ENCODE measurements at places on chromosomes 6 and 20.

DNA sequence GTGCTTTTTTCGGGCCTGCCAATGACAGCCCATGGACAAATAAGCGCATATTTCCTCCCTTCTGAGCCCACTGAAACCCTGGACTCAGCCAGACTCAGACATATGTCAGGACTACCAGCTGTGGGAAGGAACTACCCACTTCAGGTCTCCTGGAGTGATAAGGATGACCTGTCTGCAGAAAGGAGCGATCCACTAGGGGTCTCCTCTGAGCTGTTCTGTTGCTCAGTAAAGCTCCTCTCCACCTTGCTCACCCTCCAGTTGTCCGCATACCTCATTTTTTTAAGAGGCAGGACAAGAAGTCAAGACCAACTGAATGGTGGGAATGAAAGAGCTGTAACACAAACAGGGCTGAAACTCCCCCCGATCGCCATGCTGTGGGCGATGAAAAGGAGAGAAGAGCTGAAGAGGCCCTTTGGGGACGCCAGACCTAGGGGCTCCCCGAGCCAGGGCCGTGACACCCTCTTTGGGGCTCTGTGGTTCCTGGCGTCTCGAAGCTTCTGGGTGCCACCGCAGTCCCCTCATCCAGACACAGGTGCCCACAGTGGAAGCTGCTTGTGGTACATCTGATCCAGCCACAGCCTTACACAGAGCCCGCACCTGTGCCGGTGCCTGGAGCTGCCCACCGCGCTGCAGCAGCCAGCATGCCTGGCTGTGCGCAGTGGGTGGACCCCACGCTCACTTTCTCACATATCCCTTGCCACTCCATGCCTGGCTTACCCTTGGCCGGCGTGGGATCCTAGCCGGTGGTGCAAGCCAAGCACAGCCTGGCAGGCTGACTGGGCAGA, 68.8 kb downstream of the EYS start:
- no peak for DNase-seq

DNA sequence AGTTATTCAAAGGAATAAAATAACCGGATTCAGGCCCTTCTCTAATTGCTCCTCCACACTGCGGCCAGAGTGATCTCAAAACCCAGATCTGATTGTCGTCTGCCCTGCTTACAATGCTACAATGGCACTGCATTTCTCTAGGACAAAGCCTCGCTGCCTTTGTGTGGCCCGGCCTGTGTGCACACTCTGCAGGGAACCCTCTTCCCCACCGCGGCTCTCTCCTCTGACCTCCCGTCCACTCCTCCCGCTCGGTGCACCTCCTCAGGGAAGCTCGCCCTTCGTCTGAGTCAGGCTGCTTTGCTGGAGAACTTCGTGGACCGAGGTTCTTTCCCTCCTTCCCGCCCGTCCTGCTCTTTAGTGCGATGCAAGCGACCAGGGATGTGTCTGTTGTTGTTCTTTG, 101.6 kb upstream of the SNX9 start:
- no peak for DNase-seq

DNA sequence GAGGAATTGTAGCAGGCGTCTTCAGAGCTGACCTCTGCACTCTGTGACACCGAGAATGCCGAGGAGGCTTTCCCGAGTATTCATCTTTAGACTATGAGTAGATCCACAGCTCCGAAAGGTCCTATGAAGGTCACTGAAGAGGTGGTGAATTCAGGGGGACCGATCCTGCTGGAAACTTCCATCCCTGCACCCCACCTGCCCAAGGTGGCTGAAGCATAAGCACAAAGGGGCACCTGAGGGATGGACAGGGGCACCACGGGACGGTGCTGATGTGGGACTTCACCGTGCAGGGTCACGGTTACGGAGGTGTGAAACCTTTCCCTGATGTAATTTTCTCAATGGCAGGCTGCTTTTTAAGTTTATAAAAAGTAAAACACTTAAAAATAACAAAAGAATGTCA, 24.4 kb downstream of the DIDO1 start:
- no peak for DNase-seq

- no peak for DNase-seq
These were observed 1.5 kb downstream of the MTHFD1L start for GRCh38 chr6:150866991-150867501.

DNA sequence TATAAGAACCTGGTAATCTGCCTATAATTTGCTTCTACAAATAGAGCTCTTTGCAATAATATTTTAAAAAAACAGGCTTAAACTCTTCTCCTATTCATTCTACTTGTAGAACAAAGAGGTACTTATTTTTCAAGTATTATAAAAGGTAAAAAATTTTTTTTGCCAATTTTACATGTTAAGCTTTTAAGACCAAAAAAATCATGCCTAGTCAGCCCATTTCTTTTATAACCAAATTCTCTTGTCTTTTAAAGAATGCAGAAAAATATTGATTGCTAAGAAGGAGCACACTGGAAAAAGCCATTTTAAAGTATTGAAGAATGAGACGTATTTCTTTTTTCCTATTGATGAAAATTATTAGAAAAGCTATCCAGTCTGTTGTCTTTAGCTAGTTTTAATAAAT, 54.1 kb upstream of the BCLAF1 start:
- DNase-seq = no peak

DNA sequence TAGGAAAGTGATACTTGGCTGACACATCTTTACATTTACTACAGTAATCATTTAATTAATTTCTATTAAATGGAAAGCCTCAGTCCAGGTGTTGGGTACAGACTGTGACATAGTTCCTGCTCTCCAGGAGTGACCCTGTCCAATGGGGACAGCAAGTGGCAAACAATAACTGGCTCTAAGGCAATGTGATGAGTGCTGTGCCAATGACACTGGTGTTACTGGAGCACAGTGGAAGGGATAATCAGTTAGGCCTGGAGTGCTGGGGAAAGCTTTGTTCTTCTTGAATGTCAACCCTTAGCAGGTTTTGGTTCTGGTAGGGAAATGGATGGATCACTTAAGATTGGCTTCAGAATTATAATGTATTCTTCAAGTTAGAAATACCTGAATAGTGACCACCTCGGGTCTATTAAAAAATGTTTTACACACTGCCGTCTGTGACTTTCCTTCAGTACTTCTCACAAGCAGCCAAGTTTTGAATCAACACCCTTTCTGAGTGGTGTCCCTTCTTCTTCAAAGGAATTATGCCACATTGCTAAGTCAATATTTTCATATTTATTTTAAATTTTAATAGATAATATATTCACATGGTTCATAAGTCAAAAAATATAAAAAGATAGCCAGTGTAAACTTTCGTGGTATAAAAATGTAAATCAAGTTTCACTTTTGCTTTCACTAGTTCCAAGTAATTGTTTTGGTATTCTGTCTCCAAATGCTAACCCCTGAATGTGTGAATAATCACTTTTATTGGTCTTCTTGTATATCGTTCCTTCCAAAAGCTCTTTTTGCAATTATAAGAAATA, 9.6 kb downstream of the CMTR1 start:
- DNase-seq = no peak

- no peak for DNase-seq
These were observed 17.6 kb downstream of the NANP start for GRCh38 chr20:25606094-25606695.

- DNase-seq = no peak
These were observed 36.5 kb downstream of the AKAP12 start for GRCh38 chr6:151276112-151276740.

DNA sequence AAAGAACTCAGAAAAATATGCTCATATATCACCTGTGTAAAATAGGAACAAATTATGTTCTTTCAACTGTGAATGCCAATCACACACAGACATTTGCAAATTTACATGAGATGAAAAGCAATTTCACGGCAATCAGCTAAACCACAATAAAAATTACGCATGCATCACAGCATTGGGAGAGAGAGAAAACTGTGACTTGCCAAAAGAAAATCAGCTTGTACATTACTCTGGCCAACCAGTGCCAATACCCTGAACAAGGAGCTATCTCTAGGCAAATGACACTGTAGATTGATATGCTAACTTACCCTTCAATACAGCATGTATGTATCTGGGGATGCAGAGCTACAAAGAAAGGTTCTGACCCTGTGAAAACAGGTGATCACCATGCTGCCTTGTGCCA, 515.6 kb downstream of the EYS start:
- no peak for DNase-seq

- DNase-seq = no peak
These were observed 214.9 kb upstream of the CST7 start for GRCh38 chr20:24734139-24734538.

DNA sequence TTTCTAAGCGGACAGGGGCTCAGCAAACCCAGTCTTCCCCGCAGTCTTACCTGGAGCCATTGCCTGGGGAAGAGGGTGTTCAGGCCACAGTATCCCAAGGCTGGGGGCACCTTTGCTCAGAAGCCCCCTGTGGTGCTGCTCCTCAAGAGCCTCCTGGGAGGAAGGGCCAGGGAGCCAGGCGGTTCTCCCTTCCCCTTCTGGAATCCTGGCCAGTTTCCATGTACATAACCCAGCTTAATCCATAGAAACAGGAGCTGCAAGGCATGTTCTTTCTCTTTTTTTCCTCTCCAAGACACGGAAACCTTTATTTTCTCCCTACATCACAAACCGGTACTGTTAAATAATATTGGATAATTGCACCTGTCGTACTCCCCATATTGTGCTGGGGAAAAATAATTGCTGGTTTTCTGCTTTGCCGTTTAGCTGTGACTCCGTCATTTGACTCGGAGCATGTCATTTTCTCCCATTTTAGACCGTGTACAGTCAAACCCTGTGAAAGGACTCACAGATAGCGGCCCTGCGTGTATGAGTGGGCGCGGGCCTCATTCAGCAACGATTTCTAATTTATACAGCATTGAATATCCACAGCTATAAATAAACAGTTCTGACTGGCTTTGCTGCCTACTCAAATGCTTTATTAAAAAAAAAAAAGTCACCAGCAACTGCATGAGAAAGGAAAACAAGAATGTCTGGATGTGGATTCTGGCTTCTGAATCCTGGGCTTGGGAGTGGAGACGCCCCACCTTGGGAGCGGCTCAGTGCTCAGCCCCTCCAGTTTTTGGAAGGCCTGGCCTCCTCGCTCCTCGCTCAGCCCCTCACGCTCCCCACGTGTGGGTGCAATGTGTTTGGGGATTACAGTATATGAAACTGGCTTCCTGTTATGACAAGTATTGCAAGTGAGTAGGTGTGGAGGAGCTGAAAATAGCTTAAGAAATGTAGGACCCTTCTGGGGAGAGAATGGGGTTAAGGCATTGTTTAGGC, 67.3 kb downstream of the ADTRP start:
- DNase-seq = no peak

- DNase-seq = no peak
These were observed 1.1 kb upstream of the JPH2 start for GRCh38 chr20:44187772-44188709.

DNA sequence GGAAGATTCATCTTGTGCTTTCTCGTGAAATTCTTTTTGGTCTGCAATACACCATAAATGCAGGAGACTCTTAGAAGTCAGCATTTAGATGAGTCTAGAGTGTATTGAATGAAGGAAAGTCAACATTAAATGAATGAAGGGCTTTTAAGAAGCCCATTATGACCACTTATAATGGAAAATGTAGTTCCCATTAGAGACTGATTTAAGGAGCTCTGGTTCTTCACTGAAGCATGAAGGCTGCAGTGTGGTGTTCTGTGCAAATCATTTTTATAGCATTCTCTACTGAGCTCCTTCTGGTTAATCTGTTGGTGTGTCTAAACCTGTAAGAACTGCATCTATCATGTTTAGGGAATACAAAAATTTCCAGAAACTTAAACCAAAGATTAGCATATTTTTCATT, 19.7 kb downstream of the NCOA7 start:
- no peak for DNase-seq

- no peak for DNase-seq
These were observed 59.7 kb upstream of the PHACTR1 start for GRCh38 chr6:12656906-12657305.

DNA sequence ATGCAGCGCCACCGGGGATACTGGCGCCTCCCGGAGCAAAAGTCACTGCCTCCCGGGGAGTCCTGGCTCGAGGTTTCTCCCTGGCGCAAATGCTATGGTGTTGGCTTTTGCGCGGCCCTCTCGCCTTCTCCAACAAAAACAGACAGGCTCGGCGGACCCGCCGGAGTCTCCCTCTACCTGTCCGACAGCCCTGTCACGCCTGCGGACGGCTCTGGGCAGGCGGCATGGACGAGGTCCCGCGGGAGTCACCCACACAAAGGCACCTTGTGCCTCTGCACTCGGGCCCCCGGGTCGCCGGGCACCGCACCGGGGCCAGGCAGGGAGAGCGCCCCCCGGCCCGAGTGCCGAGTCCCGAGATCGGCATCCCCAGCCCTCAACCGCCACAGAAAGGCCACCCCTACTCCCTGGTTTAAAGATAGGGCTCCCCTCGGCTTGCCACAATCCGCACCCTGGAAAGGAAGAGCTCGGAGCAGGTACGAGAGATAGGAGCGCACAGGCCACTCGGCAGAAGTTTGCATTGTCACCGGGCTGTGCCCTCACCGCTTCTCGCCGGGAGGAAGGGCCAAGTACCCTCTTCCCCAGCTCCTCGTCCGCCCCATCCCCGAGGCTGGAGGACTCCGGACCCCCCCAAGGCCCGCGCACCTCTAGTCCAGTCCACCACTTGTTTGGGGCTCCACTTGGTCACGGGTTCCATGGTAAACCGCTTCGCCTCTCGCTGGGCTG, 903 bp downstream of the CNKSR3 start:
- no peak for DNase-seq

GRCh38 chr20:47576516-47577033, 74.9 kb downstream of the NCOA3 start:
- no peak for DNase-seq

DNA sequence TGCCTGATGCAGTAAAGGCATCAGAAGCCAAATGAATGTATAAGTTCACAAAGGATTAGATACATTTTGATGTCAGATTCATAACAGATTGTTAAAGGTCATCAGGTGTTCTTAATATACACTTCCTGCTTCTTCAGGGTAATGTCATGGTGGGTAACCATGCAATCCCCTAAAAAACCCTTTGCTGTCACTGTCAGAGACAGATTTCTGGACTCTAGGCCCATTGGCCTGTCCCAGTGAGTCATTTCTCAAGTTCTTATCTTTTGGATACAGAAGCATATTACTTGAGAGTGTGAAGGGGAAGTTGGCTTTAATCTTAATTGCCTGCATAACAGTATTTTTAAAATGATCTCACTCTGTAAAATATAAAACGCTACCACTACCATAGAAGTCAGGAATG, 895.6 kb upstream of the MAP3K7 start:
- no peak for DNase-seq

DNA sequence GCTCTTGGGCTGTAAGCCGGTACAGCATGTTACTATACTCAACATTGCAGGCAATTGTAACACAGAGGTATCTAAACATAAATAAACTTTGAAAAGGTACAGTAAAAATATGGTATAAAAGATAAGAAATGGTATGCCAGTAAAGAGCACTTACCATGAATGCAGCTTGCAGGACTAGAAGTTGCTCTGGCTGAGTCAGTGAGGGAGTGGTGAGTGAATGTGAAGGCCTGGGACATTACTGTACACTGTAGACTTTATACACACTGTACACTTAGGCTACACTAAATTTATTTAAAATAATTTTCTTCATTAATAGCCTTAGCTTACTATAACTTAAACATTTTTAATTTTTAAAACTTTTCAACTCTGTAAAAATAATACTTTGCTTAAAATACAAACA, 37.8 kb upstream of the ANKEF1 start:
- DNase-seq = no peak

All from keratinocyte (primary cell).